Activated naive CD4-positive, alpha-beta T cell treated with anti-CD3 and anti-CD28 coated beads, Interleukin-2, amount 10 ng/mL, durations not matched to agents 5 hours and 36 hours (primary cell): ENCODE measurements at places on chromosomes 11 and 22. TPM values are rescaled to one million over a fixed set of nuclear protein-coding genes. Genes with fewer than 3 reads are reported as not detected.

The PANX2 gene
- total RNA-seq, result 0.20 TPM

The PIH1D2 gene
- total RNA-seq, result 0.17 TPM

The AASDHPPT gene
- total RNA-seq, result 32.4 TPM

The PKDREJ gene
- not detected for total RNA-seq

The SYNGR1 gene
- 0.50 TPM for total RNA-seq

The FAM180B gene
- 0.15 TPM for total RNA-seq

The TSGA10IP gene
- not detected for total RNA-seq

The MRGPRX3 gene
- not detected for total RNA-seq

The GTSE1 gene
- total RNA-seq, result 64.7 TPM

The CD6 gene
- total RNA-seq, result 352 TPM
